ENCODE measurements at places on chromosomes 7 and 10. TPM values are rescaled to one million over a fixed set of nuclear protein-coding genes. Genes with fewer than 3 reads are reported as not detected.

Gene ZYX
- 249 TPM for total RNA-seq

Gene NPY
- not detected for total RNA-seq

Gene GALNT17
- total RNA-seq, result not detected

Gene VENTX
- not detected for total RNA-seq

Gene LIPM
- not detected for total RNA-seq

Gene ASAH2
- total RNA-seq, result 2.1 TPM

Gene HKDC1
- total RNA-seq, result 4.1 TPM

Gene C10orf62
- total RNA-seq, result not detected

Gene NXPH1
- total RNA-seq, result not detected

Gene TBATA
- not detected for total RNA-seq

Gene CYP2C19
- total RNA-seq, result not detected

Gene EBLN1
- total RNA-seq, result not detected

Gene CTAGE4
- 3.4 TPM for total RNA-seq

Gene TRIL
- not detected for total RNA-seq
